Activated CD8-positive, alpha-beta memory T cell treated with anti-CD3 and anti-CD28 coated beads for 24 hours (primary cell): ENCODE measurements at places on chromosomes 1 and 21.
A peak's percentile ranks its signal among the peaks of the same experiment; 100 is the strongest.

DNA sequence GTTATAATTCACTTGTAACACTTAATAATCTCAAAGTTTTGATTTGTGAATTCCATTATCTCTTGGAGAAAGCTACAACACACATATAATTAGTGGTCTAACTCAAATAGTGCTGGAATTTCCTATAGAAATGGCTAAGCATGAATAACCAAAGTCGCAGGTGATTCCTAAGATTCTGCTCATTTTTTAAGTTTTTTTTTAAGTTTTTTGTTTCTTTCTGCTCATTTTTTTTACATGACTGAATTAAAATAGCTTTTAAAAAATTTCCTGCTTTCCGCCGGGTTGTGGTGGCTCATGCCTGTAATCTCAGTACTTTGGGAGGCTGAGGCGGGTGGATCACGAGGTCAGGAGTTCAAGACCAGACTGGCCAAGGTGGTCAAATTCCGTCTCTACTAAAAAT lies 90.4 kb downstream of the APP start:
- no peak for DNase-seq

GRCh38 chr1:200980452-200980772 lies 43.1 kb downstream of the KIF21B start:
- DNase-seq: no peak

- no peak for DNase-seq
Observed at GRCh38 chr1:104467590-104467989, 717.9 kb downstream of the AMY1C start.

GRCh38 chr1:198829356-198829755 lies 190.5 kb downstream of the PTPRC start:
- DNase-seq: no peak

- DNase-seq: no peak
Observed at GRCh38 chr1:10360045-10360444, 38.8 kb upstream of the PGD start.

- no peak for DNase-seq
Observed at GRCh38 chr21:25025596-25025995, 581.7 kb downstream of the MRPL39 start.

DNA sequence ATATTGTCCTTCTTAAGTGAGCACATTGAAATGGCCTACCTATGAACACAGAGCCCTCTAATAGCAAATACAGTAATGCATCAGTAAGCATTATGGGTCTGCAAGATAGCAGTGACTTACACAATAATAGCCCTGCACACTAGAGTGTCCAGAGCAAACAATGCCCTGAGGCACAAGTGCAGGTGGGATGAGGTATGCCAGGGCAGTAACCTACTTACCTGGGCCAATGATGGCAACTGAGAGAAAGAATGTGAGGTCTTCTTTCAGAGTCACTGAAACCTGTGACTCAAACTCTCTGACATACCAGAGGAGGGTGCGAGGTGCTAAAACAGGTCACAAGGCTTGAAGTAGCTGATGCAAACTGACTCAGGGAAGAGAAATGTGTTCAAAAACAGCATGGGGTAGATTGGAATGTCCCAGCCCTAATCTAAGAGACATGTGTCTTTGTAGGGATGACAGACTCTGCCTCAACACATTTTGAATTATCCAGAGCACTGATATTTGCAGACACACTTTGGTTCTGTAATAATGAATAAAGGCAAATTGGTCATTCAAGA lies 168.5 kb upstream of the RUNX1 start:
- no peak for DNase-seq

DNA sequence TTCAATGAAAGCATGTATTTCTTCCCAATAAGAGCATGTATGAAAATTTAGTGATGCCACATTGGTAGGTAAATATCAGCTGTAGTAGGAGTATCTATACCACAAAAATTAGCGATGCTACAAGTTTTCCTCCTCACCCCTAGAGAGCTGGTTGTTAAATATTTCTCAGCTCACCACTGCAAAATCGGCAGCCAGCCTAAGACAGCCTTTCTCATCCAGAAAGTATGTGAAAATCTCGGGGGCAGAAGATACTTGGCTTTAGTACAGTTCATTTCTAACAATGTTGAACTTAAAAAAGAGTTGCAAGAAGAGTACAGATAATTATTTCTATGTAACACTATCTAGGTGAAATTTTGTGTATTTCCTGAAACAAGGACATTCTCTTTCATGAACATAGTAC lies 235.4 kb downstream of the TPR start:
- no peak for DNase-seq

DNA sequence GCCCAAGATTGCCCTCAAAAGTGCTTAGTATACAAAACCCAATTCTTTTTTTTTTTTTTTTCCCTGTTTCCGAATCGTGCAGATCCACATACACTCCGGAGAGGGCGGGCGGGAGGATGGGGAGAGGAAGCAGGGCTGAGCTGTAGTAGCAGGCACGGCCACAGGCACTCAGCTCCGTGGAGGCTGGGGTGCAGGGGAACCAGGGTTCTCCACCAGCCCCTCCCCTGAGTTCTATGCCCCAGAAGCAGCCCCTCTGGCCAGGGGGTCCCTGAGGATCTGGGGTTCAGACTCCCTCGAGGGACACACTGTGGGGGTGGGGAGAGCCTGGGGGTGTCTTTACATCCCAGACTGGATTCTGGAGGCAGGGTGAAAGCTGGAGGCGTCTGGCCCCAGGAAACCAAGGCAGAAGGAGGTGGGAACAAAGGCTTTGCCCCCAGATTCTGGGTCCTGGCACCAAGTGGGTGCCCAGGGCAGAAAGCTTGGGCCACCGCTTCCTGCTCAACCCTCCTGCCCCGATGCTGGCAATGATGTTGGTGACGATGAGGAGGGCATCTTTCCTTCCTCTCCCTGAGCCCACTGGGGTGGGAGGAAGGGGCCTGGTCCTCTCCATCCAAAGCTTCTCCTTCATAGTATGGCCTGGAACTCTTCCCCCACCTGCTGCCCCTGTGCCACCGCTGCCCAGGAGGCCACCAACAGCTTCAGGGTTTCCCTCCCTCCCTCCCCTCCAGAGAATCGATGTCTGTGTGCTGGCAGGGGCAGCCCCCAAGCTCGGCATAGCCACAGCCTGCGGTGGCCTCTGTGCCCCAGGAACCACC lies 106.4 kb upstream of the TARDBP start:
- no peak for DNase-seq

DNA sequence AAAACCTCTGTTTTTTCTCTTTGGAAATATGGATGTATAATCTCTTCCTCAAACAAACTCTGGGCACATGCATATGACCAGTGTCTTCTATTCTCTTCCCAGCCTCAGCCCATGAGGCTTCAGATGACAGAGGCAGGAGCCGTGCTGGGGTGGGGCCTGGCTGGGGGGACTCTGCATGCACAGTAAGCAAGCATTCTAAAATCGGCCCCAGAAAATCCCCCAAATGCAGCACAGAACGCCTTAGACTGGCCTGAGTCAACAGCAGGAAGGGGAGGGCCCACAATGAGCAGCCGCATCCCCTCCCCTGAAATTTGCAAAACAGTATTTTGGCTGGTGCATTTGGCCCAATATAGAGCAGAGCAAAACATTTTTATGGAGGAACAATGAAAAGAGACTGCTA lies 47.8 kb downstream of the ITPKB start:
- no peak for DNase-seq

GRCh38 chr1:23772049-23772853 lies 6.0 kb upstream of the PITHD1 start:
- DNase-seq: peak; percentile 95

- DNase-seq: no peak
Observed at GRCh38 chr1:115771847-115772457, 3.4 kb upstream of the CASQ2 start.

- no peak for DNase-seq
Observed at GRCh38 chr1:40171036-40171435, 9.8 kb downstream of the RLF start.

- DNase-seq: no peak
Observed at GRCh38 chr1:231493421-231494185, 34.9 kb upstream of the TSNAX start.

- DNase-seq: no peak
Observed at GRCh38 chr1:92240034-92240433, 22.3 kb downstream of the C1orf146 start.

DNA sequence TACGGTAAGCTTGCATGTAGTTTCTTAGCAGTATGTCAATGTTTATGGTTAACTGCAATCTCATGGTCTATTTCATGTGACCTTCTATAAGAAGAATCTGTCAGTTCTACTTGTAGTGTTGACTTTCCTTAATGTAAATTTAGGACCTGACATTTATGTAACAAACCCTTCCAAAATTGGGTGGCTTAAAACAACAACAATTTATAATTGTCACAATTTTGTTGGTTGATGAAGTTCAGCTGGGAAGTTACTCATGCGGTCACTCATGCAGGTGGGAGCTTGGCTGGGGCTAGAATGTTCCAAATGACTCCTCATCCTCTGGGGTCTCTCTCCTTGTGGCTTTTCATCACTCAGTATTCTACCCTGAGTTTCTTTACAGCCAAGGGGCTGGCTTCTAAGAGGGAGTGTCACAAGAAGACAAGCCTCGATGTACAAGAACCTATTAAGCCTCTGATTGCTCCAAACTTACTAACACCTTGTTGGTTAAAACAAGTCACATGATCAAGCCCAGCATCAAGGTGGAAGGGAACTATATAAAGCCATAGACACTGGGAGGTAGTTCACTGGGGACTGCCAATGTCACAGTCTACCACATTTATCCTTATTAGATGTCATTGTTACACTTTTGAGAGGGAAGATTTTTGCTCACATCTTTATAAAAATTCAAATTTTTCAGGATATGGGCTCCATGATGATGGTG lies 23.9 kb downstream of the CCN1 start:
- DNase-seq: no peak

DNA sequence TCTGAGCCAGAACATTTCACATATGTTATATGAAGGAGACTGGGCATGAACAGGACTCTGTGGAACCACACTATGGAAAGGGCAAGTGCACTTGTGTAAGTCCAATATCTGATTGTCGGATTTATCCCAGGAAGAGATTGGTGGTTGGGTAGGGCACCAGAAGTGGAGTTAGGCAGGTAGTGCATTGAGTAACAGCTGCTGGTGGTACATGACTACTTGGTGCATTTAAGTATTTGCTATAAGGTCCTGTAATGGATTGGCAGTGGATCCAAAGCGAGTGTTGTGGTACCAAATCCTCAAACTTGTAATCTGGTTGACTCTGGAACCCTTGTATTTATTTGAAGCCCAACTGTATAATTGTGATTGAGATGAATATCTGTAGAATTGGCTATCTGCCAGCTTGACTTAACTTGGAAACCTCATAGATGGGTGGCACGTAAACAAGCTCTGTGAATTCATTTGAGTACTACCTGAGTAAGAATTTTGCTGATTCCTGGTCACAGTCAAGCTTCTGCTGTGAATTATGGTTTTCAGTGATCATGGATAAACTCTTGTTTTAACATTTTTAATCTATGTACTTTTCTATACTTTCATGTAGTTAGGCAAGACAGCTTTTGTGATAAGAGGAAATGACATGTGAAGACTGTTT lies 21.1 kb downstream of the UBAP2L start:
- DNase-seq: no peak

DNA sequence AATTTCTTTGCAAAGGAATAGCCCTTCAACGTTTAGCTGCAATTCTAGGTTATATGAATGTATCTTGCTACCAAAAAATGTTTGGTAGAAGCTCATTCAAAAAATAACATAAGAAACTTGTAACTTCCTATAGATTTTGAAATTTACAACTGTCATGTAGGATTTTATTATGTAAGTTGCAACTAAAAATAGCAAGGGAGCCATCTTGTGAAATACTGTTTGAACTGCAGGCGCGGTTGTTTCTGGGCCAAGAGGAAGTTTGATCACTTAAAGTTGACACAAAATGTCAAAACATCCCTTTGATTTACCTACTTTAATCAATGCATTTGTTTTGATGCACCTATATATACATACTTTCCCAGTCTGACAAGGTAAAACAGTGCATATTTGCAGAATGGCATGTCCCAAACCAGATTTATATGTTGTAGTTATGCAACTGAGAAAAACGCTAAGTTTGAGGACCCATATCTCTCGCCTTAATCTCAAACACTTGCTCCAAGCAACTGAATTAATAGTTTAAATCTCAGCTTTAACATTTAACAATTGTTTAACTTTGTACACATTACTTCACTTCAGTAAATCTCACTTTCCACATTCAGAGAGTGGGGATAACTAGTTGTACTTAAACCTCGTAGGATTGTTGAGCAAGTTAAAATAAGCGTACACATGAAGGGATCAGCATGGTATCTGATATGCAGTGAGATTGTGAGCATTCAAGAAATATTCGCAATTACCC lies 63.9 kb downstream of the KCNK2 start:
- DNase-seq: no peak

DNA sequence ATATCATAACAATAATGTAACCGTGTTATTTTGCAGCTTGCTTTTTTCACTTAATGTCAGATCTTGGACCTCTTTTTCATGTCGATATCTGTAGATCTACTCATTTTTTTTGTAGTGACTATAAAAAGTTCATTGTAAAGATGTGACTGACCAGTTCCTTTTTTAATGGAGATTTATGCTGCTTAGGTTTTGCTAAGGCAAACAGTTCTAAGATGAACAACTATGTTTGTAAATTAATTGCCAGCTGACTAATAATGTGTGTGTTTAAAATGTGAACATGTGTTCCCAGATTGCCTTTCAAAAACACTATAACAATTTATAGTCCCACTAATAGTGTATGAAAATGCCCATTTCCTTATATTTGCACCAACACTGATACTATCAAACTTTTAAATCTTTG lies 18.1 kb upstream of the EPS8L3 start:
- DNase-seq: no peak

GRCh38 chr1:186079084-186079684 lies 295.9 kb downstream of the TPR start:
- no peak for DNase-seq

GRCh38 chr1:205843036-205843859 lies 6.7 kb downstream of the PM20D1 start:
- DNase-seq: no peak

DNA sequence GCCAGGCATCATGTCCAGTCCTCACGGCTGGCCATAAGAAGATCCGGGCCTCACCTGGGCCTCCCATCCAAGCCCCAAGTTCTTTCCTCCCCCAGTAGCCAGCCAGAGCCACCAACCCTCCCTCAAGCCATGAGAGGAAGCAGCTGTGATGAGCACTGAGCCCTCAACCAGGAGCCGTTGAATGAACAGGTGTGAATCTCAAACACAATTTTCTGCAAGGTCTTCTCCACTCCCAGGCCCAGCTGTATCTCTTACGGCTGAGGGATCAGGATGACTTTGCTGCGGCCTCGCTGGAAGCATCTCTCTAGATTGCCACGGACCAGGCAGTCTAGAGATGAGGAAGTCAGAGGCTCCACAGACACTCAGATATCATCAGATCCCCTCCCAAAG lies 9.8 kb upstream of the CLDN14 start:
- DNase-seq: no peak

- no peak for DNase-seq
Observed at GRCh38 chr1:1420654-1421141, 378 bp downstream of the ANKRD65 start.

DNA sequence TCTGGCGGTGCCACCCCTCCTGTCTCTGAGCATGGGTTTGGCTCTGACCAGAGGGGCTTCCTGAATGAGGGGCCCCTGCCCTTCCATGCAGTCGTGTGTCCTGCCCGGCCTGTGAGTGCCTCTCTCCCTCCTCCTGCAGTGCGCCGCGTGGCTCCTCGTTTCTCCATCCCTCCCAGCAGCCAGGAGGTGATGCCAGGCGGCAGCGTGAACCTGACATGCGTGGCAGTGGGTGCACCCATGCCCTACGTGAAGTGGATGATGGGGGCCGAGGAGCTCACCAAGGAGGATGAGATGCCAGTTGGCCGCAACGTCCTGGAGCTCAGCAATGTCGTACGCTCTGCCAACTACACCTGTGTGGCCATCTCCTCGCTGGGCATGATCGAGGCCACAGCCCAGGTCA lies 57.9 kb downstream of the PTPRF start:
- DNase-seq: no peak

GRCh38 chr1:38053416-38054091 lies 7.0 kb upstream of the POU3F1 start:
- DNase-seq: no peak
